ENCODE measurements at places on chromosomes 6 and 20.

DNA sequence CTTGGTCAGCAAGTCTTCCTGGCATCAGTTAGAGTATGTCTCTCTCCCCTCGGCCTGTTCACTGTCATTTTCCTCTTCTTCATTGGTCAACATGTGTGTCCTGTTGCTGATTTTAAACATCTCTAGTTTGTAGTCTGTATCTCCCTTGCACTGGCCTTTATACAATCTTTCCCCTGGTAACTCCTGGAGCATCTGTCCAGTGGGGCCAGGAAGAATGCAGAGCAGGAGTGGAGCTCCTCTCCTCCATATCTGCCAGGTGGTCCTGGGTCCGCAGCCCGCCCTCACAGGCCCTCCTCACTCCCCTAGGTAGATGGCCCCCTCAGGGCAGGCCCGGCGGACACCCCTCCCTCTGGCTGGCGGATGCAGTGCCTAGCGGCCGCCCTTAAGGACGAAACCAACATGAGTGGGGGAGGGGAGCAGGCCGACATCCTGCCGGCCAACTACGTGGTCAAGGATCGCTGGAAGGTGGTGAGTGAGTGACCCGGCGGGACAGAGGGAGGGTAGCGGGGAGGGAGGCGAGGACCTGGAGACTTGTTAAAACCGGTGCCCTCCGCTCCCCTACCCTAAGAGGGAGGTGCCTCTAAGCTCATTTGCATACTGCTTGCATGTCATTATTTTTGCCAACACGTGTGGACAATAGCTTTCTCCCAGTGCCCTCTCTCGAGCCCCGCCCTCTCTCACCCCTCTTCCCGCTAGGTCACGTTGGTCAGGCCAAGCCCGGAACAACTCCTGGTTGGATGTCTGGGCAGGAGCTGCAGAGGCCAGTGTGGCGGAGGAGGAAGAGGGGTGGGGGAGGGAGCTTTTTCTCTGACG is 3.2 kb downstream of the TTBK1 start:
- DNase-seq = no peak

- DNase-seq = no peak
These were observed 17.4 kb downstream of the CNBD2 start for GRCh38 chr20:35985806-35986205.

GRCh38 chr6:33841070-33841469 is 37.3 kb upstream of the MLN start:
- DNase-seq = no peak

DNA sequence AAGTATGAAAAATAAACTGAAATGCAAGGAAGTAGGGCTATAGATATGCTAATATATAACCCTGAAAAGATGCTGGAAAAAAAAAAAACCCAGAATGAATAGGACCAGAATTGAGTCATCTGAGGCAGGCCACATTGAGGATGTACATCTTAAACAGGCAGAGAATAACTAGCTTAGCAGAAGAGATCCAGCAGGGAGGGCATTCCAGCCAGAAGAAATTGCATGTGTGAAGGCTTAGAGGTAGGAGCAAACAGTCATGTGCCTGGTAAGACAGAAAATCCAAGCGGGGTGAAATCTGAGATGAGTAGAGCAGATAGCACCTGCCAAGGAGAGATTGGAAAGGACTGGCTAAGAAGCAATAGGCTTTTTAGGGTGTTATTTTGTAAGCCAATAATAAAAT is 2.6 kb downstream of the COL19A1 start:
- no peak for DNase-seq

DNA sequence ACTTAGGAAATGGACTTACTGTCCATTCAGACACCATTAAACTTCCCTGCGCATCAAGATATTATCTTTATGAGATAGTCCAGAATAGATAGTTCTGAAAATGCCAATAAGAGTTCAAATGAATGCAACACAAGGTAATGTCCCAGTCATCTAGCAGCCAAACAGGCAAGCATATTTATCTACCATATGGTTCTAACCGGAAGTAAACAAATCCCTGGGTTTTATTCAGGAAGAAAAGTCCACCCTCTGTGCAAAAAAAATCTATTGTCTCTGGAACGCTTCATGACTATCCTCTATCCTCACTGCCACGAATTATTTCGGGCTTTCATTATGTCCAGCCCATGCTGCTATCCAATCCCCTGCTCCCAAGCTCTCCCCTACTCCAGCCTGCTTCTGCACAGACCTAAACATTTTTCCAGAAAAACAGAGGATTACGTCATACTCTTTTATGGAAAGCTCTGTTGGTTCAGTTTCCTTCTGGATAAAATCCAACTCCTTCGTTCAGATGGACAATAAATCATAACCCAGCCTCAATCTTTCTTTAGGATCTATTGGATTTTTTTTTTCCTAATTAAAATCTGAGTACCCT is 11.4 kb downstream of the PPIL6 start:
- no peak for DNase-seq

DNA sequence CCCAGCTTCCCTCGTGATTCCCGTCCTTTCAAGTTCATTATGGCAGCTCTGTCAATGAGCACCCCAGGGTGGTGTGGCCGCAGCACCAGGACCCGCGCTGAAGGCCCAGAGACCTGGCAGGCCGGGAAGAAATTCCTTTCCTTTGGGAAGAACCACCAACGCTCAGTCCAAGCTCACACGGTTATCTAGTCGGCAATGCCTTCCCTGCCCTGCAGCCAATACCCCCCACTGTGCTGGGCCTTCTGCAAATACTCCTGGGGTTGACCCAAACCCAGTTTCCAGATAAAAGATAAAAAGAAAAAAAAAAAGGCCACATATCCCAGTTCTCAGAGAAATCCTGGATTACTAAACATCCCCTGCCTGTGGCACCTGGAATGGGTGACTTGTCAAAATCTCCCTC is 28.7 kb downstream of the PXDC1 start:
- no peak for DNase-seq

GRCh38 chr6:112683106-112683505 is 336.0 kb downstream of the RFPL4B start:
- DNase-seq = no peak

DNA sequence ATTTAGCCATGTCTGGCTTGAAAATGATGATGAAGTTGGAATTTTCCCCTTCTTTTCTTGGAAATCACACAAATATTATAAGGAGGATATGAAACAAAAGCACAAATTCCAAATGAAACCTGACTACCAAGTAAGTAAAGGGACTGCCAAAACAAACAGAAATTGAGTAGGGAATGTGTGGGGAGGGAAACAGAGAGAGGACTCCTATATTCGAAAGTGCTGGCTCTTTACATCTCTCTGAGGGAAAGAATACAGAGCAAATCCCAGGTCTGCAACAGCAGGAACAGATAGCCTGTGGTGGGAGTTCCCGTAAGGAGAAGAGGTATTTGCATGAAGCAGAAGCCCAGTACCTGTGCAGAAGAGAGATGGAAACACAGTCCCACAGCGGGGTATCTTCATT is 583.7 kb downstream of the EPM2A start:
- no peak for DNase-seq

- no peak for DNase-seq
These were observed at the start of gene INSM1 for GRCh38 chr20:20367575-20368417. INSM1 (plus strand) TSS chr20:20368104; CDS start chr20:20368268, 164 bp downstream.

Measured in brain pericyte (primary cell).